Motor neuron (in vitro differentiated cells): ENCODE measurements at places on chromosomes 16 and 17. TPM values are rescaled to one million over a fixed set of nuclear protein-coding genes. Genes with fewer than 3 reads are reported as not detected.

The FNDC8 gene
- not detected in 2 replicates for total RNA-seq

The IL4R gene
- 4.8 and 9.6 TPM in 2 replicates for total RNA-seq

The ALOX15B gene
- not detected in 2 replicates for total RNA-seq

The ZKSCAN2 gene
- 16.3 and 16.8 TPM in 2 replicates for total RNA-seq

The CD68 gene
- 1.1 and 1.9 TPM in 2 replicates for total RNA-seq

The PTX4 gene
- 0.35 TPM in 1 of 2 replicates, not detected in the other for total RNA-seq

The PRSS33 gene
- total RNA-seq = not detected in 2 replicates

The KRT25 gene
- total RNA-seq = not detected in 2 replicates

The DECR2 gene
- 10.7 and 11.0 TPM in 2 replicates for total RNA-seq

The SCIMP gene
- total RNA-seq = 0.43 and 0.45 TPM in 2 replicates

The TBX6 gene
- total RNA-seq = 1.6 and 1.8 TPM in 2 replicates

The RAB11FIP4 gene
- total RNA-seq = 5.7 and 7.6 TPM in 2 replicates
